ENCODE measurements at places on chromosomes 11 and 22.

- DNase-seq: no peak
Measured at GRCh38 chr22:31734512-31734911, 15.4 kb downstream of the PRR14L start.

GRCh38 chr22:46737976-46738646 is at the start of gene CERK:
Gene CERK, minus strand, starts transcription at chr22:46738252. Its CDS starts 104 bp downstream, at chr22:46738148.
- peak; percentile 69 for DNase-seq

DNA sequence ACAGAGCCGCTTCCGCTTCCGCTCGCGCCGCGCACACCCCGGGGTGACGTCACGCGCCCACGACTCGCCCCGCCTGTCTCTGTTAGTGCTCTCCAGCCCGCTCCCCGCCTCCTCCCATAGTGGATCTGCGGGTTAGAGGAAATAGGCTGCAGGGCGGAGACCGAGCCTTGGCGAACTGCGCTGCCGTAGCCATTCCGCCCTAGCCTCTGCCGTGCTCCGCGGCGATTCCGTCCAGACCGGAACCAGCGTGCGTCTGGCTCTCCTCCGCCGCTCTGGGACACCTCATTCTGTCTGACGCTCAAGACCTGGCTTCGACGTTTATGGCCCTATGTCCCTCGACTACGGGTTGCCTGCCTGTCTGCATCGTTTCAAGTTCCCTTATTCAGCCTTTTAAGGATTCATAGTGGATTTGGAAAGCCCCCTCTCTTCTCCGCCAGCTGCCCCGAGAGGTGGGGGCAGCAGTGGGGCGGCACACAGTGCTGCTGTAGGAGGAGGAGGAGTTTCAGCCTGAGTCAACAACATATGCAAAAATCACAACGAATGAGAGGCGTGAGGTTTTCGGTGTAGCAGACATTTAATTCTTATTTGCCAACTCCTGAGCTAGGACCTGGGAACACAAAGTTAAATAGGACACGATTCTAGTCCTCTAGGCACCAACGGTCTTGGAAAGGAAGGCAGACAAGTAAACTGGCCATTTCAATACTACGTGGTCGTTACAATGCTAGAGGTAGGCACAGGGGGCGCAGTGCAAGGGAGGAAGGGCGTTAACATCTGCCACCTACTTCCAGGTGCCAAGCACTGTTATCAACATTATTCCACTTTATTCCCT is at the start of gene TAF10:
Gene TAF10 (minus strand): TSS at position 4 of the 829 bp plus-strand sequence. CDS start 27 bp downstream, outside the sequence.
- peak; percentile 97 for DNase-seq

- DNase-seq: no peak
Measured at GRCh38 chr11:114031967-114032320, 27.6 kb upstream of the ZBTB16 start.

GRCh38 chr22:29014773-29015172 is 46.9 kb downstream of the C22orf31 start:
- no peak for DNase-seq

DNA sequence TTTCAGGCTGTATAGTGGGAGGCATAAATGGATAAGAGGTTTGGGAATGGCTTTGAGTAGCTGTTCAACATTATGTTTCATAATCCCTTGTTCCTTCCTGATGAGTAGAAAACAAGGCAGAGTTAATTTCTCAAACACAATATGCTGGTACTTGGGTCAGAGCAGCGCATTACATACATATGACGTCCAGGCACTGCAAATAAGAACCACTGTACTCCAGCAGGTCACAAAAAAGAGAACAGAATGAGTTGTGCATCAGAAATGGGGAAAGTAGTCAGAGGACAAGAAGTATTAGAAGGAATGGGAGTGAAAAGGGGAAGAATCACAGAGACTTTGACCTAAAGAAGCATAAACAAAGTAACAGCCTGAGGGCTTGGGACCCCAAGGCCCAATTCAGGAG is 44.0 kb upstream of the RDX start:
- no peak for DNase-seq

DNA sequence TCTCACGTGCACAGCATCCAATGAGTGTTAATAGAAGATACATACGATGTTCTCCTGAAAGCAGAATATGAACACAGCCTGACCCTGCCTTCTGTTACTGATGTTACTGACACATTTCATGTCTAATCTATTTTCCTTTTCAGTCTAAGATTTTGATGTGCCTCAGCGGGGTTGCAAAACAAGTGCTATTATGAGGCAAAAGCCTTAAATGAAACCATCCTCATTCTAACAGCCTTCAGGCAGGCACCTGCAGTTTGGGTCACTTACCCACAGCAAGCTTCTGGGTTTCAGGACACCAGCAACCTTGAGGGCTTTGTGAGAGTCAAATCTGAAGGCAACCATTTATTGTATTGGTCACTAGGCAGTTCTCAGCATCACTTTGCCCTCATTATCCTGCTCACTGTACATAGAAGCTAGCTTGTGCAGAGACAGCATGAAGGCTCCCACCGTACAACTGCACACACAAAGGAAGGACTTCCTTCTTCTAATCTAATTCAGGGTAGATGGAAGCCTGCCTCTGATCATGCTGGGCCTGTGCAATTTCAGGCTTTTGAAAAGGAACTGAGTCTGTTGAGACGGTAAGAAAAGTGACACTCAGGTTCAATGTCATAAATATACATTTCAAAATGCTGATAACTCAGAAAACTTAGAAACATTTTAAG is 183.2 kb upstream of the PITPNB start:
- no peak for DNase-seq

DNA sequence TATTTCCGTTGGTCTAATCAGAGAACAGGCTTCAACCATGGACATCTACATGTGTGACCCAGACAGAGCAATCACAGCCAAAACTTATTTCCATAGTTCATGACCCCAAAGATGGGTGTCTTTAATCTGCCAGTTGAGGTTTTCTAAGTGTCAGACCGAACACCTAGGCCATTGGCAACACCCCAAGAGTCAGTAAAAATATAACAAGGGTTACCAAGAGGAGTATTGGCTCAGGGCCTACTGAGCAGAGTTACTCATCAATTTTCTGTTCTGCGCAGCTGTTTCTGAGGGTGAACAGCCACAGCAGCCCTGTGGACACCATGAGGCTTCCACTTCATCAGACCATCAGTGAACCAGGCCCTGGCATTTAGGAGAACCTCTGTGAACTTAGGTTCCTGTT is 18.8 kb downstream of the GUCD1 start:
- peak; percentile 71 for DNase-seq

DNA sequence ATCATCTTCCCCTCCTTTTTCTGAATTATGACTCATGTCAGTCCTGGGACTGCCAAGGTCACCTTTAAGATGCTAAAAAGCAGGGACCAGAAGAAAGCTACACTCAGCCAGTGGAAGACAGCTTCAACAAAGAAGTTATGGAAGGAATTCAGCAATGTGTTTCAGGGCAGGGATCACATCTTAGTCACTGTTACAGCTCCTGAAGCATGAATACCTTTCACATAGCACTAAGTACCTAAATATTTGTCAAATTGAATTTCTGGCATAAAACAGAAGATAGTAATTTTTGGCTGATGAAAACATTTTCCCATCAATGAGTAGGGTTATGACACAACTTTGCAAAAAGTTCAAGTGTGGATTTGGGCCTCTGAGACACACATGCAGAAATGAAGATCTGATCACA is 5.2 kb downstream of the DDB1 start:
- DNase-seq: no peak

DNA sequence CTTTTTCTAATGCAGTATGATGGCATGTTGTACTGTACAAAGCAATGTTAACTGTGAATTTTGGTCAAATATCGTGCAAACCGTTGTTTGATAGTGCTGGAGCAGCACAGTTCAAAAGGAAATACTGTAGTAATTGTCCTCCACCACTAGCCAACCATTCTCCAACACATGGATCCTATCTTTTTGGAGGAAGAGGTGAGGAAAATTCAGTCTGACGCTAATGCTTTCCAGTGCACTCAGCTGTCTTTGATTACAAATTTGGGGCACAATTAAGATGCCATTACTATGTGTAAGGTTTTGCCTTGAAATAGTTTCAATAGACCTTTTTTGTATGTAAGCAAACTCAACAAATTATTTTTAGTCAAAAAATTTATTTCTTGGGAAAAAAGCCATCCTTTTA is 240.5 kb upstream of the CCDC179 start:
- DNase-seq: no peak

DNA sequence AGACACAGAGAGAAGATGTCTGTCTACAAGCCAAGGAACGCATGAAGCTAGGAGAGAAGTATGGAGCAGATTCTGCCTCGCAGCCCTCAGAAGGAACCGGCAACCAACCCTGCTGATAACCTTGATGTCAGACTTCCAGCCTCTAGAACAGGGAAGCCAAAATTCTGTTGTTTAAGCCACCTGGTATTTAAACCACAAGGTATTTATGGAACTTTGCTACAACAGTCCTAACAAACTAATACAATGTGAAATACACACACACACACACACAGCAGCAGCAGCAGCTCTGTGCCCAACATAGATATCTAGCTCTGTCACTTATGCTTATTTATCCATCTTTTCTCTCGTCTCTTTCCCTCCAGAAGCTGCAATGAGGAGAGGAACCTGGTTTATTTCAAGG is 400.0 kb downstream of the ETS1 start:
- DNase-seq: no peak

DNA sequence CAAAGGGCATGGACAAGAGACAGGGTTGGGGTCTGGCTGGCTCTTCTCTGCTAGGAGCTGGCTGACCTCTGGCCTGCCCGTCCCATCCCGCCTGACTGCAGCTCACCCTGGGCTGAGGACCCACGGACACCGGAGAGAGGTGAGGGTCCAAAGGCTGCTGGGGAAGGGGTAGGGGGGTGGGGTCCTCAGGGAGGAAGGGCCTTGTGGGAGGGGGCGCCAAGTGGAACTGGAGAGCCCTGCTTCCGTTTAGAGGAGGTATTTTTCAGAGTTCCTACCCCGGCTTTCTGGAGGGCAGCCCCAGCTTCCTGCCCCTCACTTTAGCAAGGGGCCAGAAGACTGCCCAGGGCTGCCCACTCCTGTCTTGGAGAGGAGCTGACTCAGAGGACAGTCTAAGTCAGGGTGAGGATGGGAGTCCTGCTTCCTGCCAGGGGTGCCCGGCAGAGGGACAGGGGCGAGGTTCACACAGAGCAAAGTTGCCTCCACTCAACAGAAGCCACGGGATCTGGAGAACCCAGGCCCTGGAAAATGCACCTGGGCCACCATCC is 7.1 kb downstream of the LARGE2 start:
- no peak for DNase-seq

DNA sequence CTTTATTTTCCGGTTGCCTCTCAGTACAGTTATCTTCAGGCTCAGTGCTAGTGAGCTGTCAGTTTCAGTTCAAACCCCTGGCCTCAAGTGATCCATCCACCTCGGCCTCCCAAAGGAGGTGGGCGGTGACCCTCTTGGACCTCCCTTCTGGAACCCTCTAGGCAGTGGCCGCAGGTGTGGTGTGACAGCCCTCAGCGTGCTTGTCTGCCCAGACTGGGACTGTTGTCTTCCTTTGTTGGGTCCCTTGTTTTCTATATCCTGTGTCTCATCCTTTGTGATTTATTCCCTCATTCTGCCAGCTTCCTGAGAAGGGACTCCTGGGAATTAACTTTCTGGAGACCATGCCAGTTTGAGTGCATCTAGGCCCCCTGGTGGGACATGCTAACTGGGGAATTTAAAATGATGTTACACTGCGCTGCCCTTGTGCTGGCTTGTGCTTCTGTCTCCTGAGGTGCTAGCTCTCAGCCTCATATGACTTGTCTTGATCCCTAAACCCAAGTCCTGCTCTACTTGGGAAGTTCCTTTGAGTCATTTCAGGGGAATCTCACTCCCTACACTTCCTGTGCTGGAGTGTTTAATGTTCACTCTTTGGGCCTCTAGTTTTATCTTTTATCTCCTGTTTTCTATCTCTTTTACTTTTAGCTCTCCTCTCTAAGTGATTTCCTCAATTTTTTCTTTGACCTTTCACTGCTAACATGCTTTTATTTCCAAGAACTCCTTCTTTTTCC is 19.4 kb downstream of the MED15 start:
- DNase-seq: no peak
